ENCODE measurements at places on chromosomes 12 and 14. TPM values are rescaled to one million over a fixed set of nuclear protein-coding genes. Genes with fewer than 3 reads are reported as not detected.

DNA sequence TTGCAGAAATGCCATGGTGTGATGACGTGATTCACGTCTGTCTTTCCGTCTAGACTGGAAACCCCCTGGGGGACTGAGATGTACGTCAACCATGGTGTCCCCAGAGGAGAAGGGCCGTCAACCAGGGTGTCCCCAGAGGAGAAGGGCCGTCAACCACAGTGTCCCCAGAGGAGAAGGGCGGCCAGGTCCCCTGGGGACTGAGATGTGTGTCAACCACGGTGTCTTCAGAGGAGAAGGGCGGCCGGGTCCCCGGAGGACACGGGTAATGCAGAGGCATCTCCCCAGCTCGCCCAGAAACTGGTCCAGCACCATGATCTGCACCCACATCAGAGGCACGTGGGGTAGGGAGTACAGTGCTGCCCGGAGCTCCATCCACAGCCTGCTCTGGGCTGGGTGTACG is 30.6 kb upstream of the GALNT9 start:
- no peak for DNase-seq

GRCh38 chr14:54211551-54212308 is 185.1 kb upstream of the CDKN3 start:
- DNase-seq: no peak

DNA sequence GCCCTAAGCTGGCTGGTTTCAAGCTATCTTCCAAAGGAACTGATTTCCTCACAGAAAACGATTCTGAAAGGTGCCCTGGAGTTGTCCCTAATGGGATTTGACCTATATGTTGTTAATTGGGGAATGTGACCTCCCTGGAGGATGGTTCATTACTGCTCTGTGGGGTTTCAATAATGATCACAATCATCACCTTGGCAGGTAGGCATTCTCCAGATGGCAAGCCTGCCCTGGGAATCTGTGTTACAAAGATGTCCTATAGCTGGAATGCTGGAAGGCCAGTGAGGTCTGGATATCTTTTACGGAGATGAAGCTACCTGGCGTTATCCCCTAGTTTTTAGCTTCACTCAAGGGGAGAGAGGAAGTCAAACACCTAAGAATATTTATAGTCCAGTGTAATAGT is 167.6 kb downstream of the TTC8 start:
- DNase-seq: no peak

PZP gene
- not detected for total RNA-seq

- DNase-seq: no peak
Measured at GRCh38 chr14:51500776-51501175, 150.9 kb upstream of the FRMD6 start.

DNA sequence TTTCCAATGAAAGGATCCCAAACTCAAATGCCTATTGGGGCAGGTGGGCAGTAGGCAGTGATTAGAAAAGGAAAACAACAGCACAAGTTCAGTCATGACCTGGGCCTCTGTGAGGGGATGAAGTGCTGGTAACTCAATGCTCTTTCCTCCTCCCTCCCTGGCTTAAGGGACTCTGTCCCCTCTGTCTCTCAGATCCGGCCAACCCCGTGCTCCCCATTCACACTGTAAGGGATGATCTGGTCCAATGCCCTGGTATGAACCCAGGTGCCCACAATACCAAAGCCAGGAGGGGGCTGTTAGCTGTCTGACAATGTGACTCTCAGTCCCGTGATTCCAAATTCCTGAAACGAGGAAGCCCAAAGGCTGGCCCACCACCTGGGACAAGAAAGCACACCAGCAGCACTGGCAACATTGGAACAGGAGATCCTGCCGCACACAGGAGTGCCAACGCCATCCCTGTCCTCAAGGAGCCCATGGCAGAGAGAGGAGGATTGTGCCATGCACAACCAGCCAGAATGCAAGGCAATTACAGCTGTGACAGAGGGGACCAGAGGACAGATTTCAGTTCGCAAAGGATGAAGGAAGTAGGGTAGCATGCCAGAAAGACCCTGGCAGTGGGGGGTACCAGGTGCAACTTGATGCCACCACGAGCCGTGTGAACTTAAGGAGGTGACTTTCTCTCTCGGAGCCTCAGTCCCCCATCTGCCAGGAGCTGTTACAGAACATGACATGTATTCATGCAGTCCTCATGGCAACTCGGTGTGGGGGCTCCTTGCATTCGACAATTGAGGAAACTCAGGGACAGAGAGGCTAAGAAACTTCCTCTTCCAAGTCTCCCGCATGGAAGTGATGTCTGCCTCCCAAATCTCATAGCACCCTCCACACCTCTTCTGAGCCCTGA is 37.6 kb downstream of the SERPINA3 start:
- no peak for DNase-seq

DNA sequence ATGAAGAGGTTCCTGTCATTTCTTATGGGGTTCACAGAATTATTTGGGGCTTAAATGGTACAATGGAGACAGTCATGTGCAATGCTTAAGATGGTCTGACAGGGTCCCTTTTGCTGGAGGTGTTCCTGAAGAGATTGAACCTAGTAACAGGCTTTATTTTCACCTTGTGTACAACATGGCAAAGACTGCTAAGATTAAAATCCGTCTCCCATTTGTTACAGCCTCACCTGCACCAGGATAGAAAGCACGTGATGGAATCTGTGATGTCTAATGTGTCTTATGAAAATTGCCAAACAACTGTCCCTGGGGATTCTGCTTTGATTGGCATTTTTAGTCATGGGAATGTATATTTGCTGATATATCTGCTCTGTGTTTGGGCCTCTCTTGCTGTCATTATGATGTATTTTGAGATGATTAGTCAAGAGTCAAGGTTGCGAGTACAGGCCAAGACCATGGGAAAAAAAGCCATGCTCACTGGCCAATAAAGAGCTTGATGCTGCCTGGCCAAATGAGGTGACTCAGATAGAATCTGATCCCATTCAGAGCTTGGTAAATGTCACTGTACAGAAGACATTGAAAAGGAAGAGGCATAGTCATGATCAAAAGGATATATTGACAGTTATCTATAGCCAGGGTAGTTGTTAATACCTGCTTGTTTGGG is 96.1 kb downstream of the FLRT2 start:
- DNase-seq: no peak
